ENCODE measurements at places on chromosomes 7 and 10.

DNA sequence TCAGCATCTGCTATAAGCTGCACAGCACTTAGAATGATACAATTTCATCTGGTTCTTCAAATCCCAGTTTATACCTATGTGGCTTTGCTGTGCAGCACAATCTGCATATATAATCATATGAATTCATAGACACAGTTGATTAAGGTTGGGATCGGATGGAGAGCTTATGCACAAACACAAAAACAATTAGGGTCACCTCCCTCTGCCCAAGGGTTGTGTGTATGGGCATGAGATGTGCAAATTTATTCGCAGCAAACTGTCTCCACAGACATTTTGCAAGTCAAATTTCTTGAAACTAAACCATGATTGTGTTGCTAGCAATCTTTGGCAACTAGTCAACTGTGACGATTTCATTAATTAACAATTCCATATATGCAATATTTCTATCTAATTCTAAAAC is 955.7 kb downstream of the SORCS3 start:
- DNase-seq, result no peak

GRCh38 chr7:155477476-155477875 is 19.5 kb downstream of the EN2 start:
- DNase-seq, result no peak

DNA sequence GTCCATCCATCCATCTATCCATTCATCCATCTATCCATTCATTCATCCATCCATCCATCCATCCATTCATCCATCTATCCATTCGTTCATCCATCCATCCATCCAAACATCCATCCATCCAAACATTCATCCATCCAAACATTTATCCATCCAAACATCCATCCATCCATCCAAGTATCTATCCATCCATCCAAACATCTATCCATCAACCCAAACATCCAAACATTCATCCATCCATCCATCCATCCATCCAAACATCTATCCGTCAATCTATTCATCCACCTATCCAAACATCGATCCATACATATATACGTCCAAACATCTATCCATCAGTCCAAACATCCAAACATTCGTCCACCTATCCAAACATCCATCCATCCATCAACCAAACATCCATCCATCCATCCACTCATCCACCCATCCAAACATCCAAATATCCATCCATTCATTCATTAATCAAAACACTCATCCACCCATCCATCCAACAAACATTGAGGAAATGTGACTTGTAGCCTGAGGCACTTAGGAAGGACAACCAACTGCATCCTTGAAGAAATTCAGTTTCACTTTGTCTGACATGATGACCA is 28.8 kb upstream of the MYH16 start:
- DNase-seq, result no peak

DNA sequence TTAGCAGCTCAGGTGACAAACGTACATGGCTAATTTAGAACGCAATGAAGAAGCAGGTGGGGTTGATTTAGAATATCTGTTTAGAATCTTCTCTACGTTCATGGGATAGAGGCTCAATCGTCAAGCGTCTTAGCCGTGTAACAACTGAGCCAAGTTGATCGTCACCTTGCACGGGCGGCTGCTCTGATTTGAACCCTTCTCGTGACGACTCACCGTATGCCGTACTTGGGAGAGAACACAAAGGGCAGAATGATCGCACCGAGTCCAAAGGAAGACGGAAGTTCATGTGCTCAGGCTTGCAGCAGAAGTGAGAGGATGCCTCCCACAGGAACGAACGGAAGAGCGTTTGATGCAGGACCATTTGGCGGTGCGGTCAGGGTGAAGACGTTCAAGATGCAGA is 108.3 kb upstream of the TCERG1L start:
- DNase-seq, result no peak

DNA sequence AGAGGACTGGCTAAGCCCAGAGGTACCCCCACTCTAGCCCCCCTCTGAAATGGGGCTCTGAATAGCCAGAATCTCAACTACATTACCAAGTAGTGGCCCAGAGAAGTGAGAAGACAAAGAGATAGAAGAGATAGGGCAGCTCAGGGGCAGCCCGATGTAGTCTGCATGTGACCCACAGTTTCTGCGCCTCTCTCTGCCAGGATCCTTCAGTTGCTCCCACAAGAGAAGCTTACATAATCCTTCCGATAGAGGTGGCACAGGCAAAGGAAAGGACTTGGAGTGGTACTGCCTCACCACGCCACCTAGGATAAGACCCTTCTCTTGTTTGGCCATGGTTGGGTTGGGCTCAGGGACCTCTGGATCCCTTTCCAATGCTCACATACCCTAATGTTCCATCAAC is 5.4 kb upstream of the PDE1C start:
- no peak for DNase-seq
